Sigmoid colon (tissue), 7 donors: ENCODE measurements at places on chromosomes 6 and 20. TPM values are rescaled to one million over a fixed set of nuclear protein-coding genes. Genes with fewer than 3 reads are reported as not detected.

The SRSF12 gene
- 1.2 TPM for total RNA-seq

DNA sequence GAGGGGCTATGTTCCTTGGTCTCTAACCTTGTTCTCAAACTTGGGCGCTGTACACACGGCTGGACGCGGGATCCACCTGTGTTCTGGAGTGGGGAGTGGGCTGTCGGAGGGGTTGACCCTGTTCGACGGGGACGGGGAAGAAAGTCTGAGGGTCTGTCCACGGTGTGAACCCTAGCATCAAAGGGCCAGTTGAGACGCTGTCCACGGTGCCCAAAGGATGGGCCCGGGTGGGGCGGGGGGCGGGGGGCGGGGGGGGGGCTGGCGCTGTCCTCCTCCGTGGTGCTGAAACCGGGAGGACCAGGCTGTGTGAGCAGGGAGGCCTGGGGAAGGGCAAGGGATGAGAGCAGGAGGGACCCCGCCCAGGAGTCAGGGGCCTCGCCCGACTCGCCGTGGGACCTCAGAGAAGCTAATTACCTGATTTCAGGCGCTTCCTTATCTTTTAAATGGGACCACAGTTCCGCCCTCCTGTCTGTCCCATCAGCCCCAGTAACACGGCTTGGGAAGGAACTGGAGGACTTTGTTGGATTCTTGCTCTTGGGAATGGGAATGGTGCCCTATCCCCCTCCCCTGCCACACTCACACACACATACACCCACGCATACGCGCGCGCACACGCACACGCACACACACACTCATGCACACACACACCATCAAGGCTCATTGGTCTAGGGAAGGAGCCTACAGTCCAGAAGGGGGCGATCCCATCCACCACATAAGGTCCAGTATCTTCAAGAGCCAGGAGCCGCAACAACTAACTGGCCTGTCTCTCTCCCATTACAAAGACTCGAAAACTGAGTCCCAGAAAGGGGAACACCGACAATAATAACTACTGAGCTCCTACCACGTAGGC is 1.0 kb upstream of the VSTM2L start:
- DNase-seq, result no peak

DNA sequence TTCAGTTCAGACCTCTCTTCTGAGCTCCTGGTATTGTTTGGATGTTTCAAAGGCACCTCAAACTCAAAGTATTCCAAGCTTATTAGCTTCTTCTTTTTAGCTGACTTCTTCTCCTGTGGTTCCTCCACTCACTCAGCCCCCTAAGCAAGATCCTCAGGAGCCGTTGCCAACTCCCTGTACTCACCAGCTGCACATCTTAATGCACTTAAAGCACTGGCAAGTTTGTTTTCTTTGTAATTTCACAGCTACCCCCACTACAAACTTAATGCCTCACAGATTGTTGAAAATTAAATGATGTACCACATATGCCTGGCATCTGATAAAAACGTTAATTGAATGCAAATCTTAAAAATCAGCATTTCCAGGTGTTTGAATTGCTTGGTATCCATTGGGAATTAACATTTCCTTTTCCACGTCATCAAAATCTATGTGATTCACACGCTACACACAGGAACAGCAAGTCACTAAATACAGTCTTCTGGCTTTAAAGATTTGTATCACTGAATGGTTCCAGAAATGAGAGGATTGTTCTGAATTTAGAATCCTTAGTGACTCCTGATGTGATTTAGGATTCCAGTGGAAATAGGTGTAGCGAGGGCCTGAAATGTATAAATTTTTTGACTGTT is 24.5 kb downstream of the CALHM6 start:
- DNase-seq, result no peak

- no peak for DNase-seq
Observed at GRCh38 chr6:45645302-45645701, 267.6 kb upstream of the SUPT3H start.

DNA sequence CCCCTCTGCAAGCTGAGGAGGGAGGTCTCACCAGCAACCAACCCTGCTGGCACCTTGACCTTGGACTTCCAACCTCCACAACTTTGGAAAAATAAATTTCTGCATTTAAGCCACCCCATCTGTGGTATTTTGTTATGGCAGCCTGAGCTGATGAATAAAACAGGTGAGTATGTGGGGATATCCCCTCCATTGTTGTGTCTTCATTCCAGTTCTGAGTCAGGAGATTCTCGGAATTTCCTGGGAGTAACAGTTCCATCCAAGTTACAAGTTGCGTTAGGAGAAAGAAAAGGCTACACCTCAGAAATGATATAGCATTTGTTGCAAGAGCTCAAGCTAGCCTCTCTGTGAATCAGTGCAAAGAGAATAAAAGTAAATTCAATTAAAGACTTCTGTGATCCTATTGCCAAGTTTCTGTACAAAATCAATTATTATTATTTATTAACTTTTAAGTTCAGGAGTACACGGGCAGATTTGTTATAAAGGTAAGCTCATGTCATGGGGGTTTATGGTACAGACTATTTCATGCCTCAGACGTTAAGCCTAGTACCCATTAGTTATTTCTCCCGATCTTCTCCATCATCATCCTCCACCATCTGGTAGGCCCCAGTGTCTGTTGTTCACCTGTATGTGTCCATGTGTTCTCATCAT is 153.0 kb downstream of the NKAIN2 start:
- no peak for DNase-seq

DNA sequence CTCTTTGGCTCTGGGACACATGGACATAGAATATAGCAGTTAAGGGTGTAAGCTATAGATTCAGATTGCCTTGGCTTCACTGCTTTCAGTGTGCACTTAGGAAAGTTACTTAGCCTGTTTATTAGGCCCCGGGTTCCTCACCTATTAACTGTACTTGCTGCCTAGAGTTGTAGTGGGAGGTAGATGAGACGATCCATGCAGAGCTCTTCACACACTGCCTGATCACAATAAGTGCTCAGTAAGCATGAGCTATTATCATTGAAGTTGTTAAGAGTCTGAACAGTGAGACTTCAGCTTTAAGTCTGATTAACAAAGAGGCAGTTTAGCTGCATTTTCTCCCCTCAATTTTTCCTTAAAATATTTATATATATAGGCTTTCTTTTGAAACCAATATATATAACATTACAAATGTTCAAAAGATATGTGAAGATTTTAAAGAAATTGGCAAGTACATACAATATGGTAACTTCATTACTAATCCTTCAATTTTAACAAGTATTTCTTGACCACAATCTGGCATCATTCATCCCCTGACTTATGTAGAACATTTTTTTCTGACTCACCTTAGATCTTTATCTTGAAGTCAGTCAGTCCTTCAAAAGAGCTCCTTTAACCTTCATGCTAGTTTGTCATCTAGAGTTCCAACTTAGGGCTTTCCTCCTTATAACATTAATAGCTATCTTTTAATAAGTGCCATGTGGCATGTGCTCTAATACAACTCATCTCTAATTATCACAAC is 20.5 kb upstream of the SUPT3H start:
- DNase-seq, result no peak

DNA sequence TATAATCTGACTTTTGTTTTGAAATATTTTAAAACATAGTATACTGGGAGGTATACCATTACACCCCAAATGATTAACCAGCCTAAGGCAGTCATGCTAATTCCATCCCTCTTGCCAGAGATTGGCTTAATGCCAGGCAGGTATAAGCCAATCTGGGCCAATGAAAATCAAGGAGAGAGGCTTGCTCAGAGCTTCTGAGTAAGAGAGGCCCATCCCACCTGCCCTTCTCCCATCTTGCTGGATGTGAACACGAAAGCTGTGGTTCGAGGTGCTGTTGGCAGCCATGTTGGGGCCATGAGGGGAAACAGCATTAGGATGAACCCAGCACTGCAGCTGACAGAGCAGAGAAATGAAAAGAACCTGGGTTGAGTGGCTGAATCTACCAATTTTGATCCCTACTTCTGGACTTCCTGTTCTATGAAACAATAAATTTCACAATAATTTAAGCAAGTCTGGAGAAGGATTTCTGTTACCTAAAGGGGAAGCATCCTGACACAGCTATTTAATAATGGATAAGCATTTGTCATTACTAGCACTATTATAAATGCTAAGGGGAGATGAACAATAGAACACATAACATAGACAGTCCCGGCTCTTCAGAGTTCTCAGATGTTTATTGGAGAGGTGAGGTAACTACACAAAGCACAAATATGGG is 152.3 kb downstream of the CDC5L start:
- DNase-seq, result no peak

- DNase-seq, result no peak
Observed at GRCh38 chr6:37486121-37486839, 13.4 kb downstream of the CCDC167 start.

DNA sequence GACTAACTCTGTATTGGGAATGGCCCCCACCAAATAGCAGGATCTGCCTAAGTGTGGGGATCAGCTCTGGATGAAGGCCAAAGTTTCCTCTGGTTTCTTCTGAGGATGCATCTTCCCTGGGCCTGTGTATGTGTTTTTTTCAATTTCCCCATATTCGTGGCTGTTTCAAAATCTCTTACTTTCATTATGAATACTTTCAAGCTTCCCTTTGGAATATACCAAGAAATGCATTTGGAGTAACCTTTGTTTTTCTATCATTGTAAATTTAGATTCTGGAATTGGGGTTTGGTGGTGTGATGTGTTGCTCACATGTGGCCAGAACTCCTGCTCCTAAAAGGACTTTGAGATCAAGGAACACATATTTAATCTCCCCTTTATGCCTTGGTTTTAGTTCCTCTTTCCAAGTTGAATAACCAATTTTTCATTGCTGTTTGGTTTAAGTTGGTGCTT is 8.4 kb downstream of the ENTPD6 start:
- DNase-seq, result no peak

The HDDC2 gene
- 55.5 TPM for total RNA-seq

DNA sequence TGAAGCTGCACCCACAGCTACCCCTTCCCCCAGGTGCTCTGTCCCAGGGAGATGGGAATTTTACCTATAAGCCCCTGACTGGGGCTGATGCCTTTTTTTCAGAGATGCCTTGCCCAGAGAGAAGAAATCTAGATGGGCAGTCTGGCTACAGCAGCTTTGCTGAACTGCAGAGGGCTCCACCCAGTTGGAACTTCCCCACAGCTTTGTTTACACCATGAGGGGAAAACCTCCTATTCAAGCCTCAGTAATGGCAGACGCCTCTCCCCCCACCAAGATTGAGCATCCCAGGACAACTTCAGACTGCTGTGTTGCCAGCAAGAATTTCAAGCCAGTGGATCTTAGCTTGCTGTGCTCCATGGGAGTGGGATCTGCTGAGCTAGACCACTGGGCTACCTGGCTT is 122.6 kb upstream of the MOCS1 start:
- no peak for DNase-seq

The HRH3 gene
- total RNA-seq, result not detected

GRCh38 chr6:169780571-169781091 is 29.2 kb downstream of the ERMARD start:
- no peak for DNase-seq

The ADGRG6 gene
- total RNA-seq, result 16.4 TPM

DNA sequence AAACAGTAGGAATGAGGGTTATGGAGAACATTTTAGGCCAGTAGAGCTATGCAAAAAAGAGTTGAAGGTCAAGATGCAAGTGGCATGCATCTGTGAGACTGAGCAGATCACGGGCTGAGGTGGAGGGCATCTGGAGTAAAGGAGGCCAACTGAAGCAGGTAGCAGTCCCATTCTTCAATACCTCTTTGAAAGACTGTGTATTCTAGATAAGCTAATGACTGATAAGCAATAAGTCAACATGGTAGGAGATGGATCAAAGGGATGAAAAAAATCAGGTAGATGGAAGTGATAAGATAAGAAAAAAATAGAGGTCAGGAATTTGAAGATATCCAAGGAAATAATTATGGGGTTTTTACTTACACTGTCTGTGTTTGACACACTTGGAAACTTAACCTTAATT is 55.6 kb downstream of the ARMC2 start:
- no peak for DNase-seq

DNA sequence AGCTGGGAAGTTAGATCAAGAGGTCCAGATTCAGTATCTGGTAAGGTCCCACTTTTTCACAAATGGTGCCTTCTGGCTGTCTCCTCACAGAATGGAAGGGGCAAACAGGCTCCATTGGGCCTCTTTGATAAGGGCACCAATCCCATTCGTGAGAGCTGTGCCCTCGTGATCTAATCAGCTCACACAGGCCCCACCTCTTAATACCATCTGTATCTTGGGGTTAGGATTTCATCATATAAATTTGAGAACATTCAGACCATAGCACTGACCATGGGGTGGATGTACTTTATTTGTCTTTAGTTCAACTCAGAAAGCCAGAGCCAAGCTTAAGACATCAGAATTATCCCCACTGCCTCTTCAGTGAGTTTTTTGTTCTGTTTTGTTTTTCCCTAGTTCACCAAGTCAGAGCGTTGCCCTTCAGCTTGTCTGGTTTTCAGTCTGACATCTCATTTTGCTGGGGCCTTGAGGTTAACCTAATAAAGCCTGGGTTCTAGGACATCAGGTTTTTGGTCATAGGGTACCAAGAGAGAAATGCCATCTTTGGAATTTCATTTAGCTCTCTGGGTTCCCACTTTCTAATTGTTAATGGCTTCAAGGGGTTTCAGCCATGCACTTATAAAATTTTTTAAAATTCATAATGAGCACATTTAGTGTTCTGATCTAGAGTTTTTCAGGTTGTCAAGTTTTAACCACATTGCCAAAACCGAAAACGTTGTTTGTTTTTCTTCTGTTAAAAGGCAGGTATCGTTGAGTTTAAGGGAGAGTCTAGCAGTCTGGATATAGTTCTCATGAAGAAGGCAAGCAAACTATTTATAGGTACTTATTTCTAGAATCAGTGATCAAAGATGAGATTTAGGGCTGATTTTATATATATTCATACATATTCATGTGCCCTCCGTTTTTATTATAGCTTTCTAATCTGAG is 19.0 kb downstream of the SENP6 start:
- DNase-seq, result no peak
